ENCODE measurements at places on chromosomes 2 and 18.

DNA sequence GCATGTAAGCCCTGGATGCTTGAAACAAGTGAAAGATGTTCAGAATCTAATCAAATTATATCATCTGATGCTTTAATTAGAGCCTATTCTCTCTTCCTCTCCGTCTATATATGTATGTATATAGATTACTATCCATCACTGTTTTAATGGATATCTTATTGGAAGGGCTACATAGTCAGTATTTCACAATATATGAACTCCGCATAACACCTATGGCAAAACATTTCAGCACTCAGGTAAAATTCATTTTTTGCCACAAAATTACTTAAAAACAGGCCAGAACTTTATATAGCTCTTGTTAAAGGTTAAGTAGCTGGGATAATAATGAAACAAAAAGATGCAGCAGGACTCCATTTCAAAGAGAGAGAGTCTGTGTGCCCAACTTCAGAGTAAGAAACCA, 1.2 kb downstream of the PJVK start:
- DNase-seq: no peak

DNA sequence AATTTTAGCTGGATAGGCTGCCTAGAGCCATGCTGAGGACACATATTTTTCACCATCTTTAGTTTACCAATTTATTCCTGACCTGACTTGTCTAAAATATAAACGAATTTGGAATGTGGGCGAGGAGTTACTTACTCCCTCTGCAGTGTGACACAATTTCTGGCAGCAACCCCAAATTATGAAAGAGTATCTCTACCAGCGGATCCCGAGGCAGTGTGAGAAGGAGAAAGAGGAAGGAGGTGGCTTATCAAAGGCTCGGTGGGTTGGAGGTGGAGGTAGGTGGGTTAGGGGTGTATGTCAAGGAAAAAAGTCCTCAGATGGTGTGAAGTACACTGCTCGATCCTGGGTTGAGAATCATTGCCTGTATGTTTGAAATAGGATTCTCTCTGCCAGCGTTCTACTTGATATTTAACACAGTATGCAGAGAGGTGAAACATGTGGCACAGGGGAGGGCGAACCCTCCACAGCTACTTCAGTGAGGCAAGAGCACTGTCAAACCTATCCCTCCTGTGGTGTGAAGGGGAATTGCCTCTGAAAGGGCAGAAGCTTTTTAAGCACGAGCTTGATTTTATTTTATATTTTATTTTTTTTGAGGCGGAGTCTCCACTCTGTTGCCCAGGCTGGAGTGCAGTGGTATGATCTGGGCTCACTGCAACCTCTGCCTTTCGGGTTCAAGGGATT, 76.0 kb downstream of the RFTN2 start:
- DNase-seq: no peak

DNA sequence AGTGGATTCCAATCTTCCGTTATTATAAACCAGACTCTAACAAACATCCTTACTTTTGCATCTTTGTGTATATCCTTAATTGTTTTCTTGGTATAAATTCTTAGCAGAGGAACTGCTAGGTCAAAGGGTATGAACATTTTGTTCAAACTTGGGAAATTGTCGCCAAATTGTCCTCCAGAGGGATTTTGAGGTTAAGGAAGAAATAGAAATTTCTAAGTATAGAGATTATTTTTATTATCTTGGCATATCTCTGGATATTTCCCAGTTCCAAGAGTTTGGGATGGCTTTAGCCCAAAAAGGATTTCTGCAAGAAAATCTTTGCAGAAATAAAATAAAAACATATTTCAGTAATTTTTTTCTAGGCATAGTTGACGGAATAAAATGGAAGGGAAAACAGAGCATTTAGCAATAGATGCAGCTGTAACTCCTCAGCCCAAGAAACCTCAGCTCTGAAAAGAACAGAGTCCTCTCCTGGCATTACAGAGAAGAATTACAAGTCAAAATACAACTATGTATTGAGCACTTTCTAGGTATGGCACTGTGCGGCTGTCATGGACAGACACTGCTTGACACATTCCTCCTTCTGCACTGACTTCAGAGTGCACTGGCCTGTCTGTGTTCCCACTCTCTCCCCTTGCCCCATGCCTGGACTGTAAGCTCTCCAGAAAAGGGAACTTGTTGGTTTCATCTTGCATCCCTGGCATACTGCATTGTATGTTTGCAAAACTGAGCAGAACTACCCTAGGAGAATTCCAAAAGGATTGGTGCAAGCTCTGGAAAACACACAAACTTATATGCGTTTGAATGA, 117.3 kb upstream of the STON1 start:
- no peak for DNase-seq

DNA sequence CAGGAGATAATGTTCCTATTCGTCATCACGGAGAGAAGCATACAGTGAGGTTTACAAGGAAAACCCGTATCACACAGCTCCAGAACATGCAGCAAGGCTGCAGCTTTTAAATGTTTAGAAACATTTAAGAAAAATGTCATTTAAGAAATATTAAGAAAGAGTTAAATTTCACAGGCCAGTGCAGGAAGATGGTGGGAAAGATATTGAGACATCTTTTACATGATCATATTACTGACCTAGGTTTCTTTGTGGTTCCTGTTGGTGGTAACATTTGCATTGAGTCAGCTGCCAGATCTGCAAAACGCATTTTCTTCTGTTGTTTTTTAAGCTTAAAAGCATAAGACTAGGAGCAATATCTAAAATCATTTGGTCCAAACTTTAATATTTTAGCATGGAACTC, 44.9 kb downstream of the CPO start:
- DNase-seq: no peak

DNA sequence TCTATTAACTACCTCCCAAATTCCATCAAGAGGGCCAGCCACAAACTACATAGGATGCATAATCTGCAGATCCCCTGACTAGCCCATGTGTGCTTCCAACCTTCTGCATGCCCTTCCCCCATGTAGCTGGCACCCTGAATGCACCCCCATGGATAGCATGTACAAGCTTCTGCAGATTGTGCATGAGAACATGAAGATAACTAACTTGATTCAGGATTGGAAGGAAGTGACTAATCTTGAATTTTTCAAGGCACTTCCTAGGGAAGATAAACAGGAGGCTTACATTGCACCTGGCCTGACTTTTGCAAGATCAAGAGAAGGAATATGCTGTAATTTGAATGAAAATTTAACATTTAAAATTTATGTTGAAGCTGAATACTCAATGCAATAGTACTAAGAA, 66.7 kb downstream of the CDC42EP3 start:
- DNase-seq: no peak

DNA sequence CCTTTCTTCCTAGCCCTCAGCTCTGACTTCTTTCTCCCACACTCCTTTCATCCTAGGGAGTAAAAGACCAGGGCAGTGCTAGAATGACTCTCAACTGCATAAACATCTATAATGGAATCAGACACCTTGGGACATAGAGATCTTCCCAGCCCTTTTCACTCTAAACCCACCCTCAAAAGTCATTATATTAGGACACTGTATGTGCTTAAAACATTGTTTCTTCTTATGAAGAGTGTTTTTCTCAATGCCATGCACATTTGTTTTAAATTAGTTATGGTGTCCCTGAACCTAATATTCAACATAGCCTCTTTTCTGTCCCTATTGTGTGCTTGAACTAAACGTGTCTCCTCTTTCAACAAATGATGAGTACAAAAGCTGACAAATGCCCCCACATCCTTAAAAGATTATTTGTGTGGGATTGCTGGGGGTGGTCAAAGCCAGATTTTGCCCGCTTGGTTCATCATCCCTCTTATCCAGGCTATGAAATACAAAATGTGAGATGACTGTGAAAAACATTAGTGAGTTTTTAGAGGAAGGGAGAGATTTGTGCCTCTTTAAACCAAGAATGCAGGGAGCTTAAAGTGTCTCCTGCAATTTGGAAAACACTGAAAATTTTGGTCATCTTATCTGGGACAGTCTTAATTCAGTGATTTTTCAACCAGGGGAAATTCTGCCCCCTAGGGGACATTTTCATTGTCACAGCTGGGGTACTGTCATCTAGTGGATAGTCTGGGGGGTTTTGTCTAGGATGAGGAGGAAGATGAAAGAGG, 29.0 kb downstream of the SERPINB5 start:
- DNase-seq: no peak

- DNase-seq: no peak
Measured at GRCh38 chr2:104025295-104025694, 828.6 kb upstream of the POU3F3 start.

DNA sequence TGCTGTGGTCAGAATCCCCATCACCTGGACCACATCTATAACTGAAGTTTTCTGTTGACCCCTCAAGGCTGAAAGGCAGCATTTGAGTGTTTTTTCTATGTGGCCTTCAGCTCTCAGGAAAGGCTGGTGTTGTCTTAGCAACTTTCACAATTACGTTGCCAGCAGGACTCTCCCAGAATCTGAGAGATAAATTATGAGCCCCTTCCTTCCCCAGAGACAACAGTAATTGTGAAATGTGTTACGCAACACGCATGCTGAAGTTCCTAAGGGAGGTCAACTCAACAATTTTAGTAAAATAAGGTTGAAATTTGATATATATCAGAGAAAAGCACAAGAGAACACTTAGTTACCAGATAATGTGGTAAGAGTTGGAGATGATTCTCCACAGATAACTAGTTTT, 216.5 kb upstream of the SLC8A1 start:
- no peak for DNase-seq

DNA sequence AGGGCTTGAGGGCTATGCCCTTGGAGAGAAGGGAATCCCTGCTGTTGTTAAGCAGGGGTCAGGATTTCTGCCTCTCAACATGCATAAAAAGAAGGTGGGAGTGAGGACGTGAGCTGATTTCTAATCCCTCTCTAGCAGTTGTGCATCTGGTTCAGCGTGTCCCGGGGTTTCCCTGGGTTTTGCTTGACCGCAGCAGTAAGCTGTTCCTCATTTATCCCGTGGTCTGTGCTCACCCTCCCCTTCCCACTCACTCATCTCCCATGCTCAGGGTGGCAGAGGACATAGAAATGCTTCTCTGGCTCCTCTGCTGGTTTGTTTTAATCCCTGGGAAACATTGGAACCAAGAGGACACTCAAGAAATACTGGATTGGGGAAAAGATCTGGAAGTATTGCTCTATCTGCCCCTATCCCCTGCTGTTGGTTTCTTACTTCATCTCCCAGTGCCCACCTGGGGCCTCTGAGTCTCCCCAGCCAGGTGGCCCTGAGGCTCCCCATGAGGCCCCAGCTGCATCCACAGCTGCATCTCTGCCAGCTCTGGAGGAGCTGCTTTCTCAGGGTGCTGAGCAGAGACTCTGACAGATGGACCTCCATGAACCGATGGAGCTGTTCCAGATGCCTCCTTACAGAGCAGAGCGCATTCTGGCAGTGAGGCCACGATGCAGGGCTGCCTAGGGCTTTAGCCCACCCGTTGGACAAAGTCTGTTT, 36.1 kb downstream of the TET3 start:
- no peak for DNase-seq

DNA sequence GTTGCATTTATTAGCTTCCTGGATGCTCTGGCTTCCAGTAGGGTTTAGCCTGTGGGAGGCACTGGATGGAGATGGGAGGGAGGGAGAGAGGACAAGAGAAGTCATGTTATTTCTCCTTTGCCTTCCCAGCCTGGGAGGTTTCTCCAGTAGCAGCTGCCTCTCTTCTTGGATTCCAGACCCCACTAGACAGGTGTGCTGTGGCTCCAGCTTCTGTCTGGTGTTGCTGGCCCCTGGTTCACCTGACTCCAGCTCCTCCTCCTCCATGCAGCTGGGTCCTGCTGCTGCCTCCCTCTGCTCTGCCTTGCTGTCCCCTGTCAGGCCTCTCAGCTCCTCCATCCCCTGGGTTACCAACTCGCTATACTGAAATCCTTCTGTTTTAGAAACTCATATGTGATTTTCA, 188.9 kb upstream of the TNP1 start:
- no peak for DNase-seq

DNA sequence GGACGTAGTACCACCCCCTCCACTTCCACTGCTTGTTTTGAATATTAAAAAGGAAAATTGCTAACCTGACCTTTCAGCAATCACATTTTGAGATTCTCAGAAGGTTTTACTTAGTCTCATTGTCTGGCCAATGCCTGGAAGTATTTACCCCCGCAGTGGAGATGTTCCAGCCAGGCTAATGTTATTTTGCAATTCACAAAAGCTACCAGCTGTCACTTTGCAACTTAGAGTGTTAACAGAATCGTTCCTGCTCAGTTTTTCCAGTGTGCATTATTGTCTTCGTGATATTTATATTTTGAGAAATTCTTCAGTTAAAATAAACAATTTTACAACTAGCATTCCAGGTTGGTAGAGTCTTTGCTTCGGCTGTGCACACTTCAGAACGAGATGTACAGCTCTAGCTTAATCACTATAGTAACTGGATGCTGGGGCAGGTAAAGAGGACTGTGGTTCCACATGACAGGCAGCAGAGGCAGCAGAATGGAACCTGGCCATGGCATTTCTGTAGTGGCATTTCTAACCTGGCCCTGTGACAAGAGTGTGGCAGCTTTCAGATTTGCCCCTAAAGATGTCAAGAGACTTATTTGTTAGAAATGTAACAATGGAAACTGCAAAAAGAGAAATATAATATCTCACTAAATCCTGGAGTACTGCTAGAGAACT, 85.1 kb downstream of the DTNA start:
- DNase-seq: no peak

GRCh38 chr2:56624181-56624580, 440.4 kb downstream of the CCDC85A start:
- no peak for DNase-seq

GRCh38 chr2:28086611-28087010, 196.1 kb downstream of the BABAM2 start:
- DNase-seq: no peak

DNA sequence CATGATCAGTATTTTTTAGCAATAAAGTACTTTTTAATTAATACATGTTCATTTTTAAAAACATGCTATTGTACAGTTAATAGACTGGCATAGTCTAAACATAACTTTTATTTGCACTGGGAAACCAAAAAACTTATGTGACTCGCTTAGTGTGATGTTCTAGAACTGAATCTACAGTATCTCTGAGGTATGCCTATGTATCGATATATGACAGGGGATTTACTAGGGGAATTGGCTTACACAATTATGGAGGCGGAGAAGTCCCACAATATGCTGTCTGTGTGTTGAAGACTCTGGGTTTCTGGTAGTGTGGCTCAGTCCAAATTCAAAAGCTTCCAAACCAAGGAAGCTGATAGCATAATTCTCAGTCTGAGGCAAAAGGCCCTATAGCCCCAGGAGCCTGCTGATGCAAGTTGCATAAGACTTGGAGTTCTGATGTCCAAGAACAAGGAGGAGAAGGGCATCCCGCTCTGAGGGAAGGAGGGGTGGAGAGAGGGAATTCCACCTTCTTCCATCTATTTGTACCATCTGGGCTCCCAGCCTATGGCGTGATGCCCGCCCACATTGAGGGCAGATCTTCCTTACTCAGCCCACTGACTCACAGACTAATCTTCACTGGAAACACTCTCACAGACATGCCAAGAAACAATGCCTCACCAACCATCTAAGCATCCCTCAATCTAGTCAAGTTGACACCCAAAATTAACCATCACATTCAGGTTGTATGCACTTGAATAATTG, 27.5 kb downstream of the ZNF638 start:
- no peak for DNase-seq

- no peak for DNase-seq
Measured at GRCh38 chr18:9742524-9743131, 34.5 kb downstream of the RAB31 start.
